ENCODE measurements at places on chromosomes 3 and 15.

DNA sequence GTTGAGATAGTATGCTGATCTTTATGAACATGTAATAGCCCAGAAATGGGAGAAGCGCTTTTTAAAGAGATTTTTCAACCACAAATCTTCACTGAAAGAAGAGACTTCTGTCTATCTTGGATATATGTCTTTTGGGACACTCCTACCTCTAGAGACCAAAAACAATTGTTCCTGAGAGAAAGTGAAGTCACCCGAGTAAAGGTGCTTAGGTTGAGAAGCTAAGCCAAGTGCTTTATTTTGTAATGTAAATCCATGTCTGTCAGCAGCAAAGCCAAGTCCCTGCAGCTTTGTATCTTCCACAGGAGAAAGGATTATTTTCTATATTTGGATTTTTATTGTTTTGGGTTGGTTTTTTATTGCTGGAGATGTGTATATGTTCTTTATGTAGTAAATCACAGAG is 32.1 kb upstream of the B3GALNT1 start:
- no peak for DNase-seq

GRCh38 chr3:9747267-9747666 is 2.5 kb upstream of the OGG1 start:
- no peak for DNase-seq

DNA sequence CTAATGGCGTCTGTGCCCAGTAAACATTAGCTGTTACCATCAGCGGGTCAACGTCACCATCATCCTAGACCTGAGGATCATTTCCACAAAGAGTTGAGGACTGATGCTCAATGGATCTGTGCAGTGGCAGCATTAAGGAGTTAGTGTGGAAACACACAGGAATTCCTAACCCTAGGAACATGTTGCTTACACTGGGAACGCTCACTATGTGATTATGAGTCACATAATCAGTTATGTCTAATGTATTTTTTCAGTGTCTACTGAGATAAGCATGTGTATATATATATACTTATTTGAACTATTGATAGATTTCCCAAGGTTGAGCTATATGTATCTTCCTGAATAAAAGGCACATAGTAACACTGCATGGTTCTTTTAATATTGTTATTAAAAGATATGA is 19.0 kb downstream of the ARNT2 start:
- no peak for DNase-seq

GRCh38 chr3:50324351-50325112 is 2.0 kb upstream of the HYAL2 start:
- peak; percentile 70 for DNase-seq

GRCh38 chr3:25073423-25073822 is 354.6 kb upstream of the RARB start:
- no peak for DNase-seq

- no peak for DNase-seq
Observed at GRCh38 chr15:79721256-79721655, 175.6 kb downstream of the MTHFS start.

GRCh38 chr3:9778143-9779074 is 8.7 kb upstream of the CAMK1 start:
- DNase-seq = no peak

GRCh38 chr15:92907229-92907628 is 7.1 kb downstream of the CHD2 start:
- DNase-seq = no peak

GRCh38 chr3:194134231-194134756 is 1.7 kb upstream of the HES1 start:
- DNase-seq = peak; percentile 68

DNA sequence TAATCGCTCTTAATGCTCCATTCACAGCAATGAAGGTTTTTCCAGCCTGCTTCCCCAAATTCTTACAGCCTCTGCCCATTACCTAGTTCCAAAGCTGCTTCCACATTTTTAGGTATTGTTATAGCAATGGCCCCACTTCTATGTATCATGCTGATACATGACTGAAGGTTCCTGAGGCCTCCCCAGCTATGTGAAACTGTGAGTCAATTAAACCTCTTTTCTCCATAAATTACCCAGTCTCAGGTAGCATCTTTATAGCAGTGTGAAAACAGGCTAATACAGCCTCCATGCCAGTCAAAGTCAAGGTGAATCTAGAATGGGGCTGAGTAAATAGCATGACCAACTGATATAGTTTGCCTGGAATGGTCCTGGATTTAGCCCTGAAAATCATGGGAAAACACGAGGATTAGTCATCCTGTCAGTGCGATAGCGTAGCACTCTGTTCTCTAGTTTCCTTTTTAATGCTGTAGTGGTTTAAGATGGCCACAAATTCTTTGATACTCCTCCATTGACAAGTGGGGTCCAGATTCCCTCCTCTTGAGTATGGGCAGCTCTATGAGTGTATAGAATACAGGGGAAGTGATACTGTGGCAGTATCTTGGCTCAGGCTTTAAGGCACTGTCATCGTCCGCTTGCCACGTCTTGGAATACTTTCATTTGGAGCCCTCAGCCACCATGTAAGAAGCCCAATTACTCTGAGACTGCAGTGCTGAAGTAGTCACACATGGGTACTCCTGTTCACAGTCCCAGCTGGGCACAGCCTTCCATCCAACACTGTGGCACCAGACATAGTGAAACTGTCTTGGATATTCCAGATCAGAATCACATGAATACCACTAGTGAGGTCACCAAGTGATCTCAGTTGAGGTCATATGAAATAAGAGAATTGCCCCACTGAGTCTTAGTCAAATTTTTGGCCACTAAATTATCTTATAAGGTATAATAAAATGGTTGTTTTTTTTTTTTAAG is 94.0 kb upstream of the PLCL2 start:
- no peak for DNase-seq

DNA sequence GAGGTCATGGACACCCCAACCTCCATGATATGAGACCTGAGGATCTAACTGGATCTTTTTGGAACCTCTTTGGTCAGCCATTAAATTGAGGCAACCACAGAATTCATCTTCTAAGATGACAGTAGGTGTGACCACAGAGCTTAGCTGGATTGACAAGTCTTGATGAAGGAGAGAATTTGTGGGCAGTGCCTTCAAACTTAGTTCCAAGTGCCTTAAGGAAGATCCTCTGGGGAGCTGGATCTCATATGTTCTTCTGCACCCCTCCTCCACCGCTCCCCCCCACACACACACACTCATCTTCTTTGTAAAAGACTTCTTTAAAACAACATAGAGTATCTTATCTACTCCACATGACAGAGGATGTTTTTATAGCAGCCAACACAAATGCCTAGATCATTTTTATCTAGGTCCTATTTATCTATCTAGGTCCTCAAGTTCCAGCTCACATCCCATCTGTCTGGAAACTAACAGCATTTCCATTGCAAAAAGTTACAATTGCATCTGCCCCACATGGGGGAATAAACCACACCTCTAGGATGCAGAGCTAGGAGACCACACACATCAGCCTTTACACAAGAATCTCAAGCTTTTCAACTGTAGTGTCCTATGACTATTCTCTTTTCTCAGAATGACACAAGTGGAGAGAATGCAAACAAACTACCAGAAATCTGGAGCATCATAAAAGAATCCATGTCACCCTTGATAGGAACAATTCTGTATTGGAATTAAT is 37.4 kb downstream of the WWTR1 start:
- DNase-seq = no peak

GRCh38 chr3:95752199-95752598 is 1062.2 kb upstream of the EPHA6 start:
- no peak for DNase-seq

DNA sequence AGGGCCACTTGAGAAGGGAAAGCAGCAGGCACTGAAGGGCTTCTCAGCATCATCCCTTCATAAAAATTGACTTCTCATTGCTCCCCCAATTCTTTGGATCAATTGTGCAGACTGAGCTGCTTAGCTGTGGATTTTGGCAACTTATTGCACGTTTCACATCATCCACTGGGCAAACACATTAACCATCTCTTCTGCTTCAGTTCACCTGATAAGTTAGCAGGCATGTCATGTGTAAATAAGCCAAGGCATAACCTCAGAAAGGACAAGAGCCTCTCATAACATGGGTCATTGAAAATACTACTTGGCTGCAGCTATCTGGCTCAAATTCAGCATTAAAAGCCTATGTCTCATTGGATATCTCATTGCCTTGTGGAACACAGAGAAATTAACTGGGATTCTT is 366.5 kb downstream of the LRRC3B start:
- no peak for DNase-seq

DNA sequence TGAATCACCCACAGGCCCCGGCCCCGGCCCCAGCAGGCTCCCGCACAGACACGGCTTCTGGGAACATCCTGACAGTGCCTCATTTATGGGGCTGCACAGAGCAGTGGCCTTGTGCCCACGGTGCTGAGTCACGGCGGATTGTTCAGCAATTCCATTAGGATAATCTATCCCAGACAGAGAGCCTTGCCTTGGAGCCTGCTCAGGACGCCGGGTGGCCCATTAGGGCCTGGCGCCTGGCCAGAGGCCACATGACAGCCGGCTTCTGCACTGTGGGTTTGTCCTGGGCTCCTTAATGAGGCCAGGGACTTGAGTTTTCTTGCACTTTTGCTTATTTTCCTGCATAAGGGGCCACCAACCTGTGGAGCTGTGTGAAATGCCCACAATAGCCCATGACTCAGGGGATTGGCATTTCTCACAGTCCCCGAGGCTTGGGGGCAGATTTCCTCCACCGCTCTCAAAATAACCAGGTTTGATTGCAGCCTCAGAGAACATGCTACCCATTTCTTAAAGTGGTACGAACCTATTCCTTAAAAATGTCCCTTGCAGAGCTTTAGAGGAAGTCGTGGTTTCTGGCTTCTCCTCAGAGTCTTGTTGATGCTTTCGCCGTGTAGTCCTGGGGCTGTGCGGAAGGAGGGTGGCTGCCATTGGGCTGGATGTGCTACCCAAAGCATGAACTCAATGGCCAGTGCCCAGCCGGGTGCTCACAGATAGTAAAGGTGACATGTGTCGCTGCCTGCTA is 19.0 kb downstream of the SYNM start:
- DNase-seq = no peak

GRCh38 chr3:189132231-189132671 is 39.5 kb upstream of the TPRG1 start:
- no peak for DNase-seq

- no peak for DNase-seq
Observed at GRCh38 chr3:184465883-184466412, 86.1 kb downstream of the CHRD start.

DNA sequence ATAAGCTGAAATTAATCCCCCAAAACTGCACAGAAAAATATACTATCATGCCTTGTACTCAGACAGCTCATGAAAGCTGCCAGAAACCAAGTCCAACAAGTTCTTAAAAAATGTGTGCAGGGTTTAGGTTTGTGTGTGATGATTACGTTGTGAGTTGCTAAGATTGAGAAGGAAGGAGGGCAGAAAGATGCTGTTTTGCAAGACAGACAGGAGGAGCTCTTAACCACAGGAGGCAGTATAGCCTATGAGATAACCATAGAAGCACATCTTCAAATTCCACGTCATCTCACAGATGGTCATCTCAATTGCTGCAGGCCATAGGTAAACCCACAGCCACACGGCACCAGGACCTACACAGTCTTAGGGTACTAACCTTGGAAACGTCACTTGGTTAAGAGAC is 191.9 kb downstream of the STT3B start:
- peak; percentile 65 for DNase-seq

- DNase-seq = peak; percentile 69
Observed at GRCh38 chr3:50154840-50155490, at the start of gene SEMA3F. TSS of gene SEMA3F (plus strand) at chr3:50155324. CDS start at chr3:50159623, 4,299 bp downstream.

All from OCI-LY7 (cell line).